NB4 (cell line): ENCODE measurements at places on chromosomes 4 and X.
A peak's percentile ranks its signal among the peaks of the same experiment; 100 is the strongest.

DNA sequence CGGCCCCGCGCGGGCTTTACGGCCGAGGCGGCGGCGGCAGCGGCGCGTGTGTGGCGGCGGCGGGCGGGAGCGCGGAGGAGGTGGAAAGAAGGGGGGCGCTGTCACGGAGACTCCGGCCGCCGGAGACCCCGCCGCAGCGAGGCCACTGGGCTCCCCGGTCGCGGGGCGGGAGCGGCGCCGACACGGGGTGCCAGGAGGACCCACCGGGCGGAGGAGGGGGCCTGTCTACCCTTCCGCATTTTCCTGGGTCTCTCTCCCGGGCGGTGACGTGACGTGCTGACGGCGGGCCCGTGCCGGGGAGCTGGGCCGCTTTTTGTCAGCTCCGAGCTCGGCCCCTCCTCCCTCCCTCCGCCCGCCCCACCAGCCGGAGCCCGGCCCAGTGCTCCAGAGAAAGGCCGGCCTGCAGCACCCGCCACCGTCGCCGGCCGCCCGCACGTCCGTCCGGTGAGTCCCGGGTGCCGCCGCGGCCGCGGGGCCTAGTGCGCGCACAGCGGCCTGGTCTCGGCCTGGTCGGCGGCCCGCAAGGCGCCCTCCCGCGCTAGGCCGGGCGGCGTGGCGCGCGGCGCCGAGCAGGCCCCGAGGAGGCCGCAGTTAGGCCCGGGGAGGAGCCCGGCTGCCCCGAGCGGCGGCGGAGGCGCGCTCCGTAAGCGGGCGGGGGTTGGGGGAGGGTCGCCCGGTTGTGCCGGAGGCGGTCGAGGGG is at the start of gene ZFX:
Gene ZFX, plus strand, starts transcription at position 379 of the 700 bp plus-strand sequence. CDS start 23,014 bp downstream, outside the sequence.
- peak; percentile 78 for DNase-seq

DNA sequence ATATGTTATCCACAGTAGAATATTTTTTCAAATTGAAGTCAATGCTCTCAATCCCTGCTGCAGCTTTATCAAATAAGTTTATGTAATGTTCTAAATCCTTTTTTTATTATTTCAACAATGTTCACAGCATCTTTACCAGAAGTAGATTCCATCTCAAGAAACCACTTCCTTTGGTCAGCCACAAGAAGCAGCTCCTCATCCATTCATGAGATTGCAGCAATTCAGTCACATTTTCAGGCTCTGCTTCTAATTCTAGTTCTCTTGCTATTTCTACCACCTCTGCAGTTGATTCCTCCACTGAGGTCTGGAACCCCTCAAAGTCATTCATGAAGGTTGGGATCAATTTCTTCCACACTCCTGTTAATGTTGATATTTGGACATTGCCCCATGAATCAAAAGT is 2301.3 kb upstream of the TENM3 start:
- DNase-seq = peak; percentile 52

DNA sequence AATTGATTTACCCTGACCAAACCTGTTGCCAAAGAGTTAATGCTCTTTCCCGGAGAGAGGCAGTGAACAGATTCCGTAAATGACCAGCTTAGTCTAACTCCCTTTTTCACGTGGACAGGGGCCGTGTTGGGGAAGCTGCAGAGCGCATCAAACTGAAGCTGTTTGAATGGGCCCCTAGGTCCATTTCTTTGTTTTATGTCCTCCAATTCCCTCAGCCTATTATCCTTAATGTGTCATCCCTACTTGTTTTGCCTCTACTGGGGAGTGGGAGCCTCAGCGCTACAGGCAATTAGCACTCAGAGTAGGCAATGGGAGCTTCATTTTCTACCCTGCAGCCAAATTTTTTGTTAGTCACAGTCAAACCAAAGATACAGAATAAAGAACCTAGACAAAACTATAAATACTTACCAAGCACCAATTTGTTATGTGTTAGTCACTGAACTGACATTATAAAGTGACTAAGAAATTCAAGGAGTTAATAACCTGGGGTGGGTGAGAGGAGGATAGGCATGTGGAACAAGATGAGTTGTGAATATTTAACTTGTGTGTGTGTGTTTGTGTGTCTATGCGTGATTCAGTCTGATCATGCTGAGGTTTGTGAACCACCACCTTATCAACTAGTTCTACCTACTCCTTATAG is 417.4 kb downstream of the PACRGL start:
- DNase-seq = no peak

DNA sequence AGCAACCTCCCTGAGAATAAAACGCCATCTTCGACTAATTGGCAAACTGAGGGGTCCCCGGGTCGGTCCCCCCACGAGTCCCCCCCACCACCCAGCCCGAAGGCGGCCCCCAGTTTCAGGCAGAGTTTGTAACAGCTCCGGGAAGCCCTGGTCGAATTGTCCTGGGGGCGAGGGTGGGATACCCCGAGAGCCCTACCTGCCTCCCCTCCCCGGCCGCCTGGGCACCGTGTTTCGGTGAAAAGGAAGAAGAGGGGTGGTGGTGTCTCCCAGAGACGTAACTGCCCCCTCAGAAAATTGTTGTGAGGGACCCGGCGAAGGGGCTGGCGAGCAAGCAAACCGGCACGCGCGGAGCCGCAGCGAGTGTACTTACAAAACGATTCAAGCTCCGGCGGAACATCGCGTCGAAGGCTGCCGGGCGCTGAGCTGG is 1.2 kb downstream of the ATP11C start:
- DNase-seq = no peak

GRCh38 chr4:133137571-133137970 is 11.5 kb upstream of the PCDH10 start:
- DNase-seq = no peak

GRCh38 chr4:88643932-88644331 is 51.7 kb downstream of the HERC3 start:
- no peak for DNase-seq

DNA sequence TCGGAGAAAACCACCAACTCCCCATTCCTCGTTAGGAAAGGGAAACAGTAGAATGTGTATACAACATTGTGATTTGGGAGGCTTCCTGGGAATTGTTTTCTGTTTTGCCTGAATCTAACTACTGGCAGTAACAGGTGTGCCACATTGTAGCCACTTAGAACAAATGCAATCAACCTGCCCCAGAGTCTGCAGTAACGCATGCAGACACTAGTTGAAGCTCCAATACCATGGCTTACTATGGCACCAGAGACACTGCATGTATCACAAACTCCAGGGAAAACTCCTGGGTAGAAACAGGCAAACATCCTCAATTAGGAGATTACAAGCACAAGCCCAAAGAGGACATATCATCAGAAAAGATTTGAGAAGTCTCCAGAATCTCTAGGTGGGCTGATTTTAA is 154.2 kb upstream of the NEIL3 start:
- DNase-seq = no peak

GRCh38 chr4:151721466-151721865 is 39.3 kb downstream of the GATB start:
- peak; percentile 21 for DNase-seq
